Foreskin melanocyte (primary cell): ENCODE measurements at places on chromosomes 1 and 21.

DNA sequence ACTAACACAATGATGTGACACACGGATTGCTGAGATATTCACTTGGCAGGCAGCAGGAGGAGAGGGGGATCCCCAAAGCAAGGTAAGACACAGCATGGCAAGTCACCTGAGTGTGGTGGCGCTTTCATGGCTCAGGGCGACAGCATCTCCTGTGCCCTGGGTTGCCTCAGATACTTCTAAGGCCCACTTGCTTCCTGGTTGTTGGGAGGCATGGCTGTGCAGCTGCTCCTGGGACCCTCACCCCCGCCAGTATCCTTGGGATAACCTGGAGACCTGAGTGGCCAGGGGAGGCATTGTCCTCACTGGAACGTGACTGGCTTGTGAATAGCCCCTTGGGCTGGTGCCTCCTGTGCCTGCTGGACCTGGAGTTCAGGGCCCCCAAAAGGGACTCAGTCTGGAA lies 69.8 kb downstream of the STUM start:
- no peak for DNase-seq

DNA sequence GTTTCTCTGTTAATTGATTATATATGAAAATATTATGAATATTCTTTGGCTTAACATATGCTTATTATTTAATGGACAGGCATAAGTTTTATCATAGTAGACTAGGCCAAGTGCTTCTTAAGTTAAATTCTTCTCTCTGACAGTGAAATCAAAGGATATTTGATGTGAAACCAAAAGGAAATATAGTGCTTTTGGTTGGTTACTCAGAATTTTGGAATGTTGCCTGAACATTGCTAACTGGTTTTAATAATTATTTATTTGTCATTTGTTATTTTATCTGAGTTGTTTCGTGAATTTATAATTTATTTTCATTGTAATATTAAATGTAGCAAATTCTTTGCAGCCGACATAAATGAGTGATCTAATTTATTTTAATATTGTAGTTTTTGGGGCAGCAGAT lies 18.3 kb downstream of the HOOK1 start:
- DNase-seq: no peak

- DNase-seq: no peak
These were observed 56.7 kb downstream of the B3GALT5 start for GRCh38 chr21:39669485-39669884.

DNA sequence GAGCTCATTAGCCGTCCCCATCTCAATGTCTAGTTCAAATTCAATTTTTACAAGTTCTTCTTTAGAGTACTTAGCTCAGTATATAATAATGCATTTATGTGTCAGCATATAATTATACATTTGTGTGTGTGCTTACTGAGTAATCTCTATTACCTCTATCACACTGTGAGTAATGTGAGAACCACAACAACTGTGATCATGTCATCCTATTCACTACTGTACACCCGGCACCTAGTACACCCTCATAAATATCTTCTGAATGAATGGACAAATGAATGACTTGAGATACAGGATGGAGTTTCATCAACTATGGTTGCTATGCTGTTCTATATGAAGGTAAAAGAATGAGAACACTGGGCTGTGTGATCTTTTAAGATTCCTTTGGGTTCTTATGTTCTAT lies 124.0 kb downstream of the GPATCH2 start:
- peak; percentile 5 for DNase-seq

DNA sequence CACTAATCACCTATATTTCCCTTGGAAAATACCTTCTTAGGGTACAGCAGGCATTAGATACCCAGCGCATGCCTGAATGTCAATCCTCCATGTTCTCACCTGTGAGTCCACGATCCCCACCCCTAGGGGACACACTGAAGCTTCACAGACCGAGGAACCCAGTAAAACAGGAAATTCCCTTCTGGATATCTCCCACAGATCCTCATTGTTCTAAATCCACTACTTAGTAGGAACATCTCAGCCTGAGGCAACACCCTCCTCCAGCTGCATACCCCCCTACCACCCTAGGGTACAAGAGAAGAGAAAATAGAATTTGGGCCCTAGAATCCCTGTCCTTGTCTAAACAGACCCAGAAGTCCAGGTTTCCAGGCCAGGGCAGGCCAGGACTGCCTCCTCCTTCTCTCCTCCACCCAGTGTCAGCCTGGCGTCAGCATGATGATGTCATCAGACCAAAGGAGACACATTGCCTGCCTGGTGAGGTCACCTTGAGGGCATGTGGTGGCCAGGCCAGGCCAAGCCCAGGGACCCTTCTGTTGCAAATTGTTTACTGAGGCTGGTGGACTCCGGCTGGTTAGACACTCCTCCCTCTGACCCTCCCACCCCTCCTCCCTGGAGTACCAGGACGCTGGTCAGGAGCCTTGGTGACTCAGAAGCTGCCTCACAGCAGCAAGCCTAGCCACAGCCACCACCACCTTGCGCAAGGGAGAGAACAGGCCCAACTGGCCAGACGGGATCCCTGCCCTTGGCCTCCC lies 6.2 kb downstream of the NECTIN4 start:
- peak; percentile 39 for DNase-seq

GRCh38 chr21:33025489-33026442 lies at the start of gene OLIG2:
TSS of gene OLIG2 (plus strand) at chr21:33025935. CDS start at chr21:33026863, 928 bp downstream.
- no peak for DNase-seq

GRCh38 chr1:43572084-43572483 lies 41.4 kb downstream of the PTPRF start:
- no peak for DNase-seq

- DNase-seq: no peak
These were observed 697 bp upstream of the C21orf91 start for GRCh38 chr21:17819877-17820229.

- DNase-seq: peak; percentile 68
These were observed 36.4 kb upstream of the BCL9 start for GRCh38 chr1:147504801-147505311.

GRCh38 chr21:38404177-38404576 lies 94.1 kb downstream of the ERG start:
- no peak for DNase-seq

DNA sequence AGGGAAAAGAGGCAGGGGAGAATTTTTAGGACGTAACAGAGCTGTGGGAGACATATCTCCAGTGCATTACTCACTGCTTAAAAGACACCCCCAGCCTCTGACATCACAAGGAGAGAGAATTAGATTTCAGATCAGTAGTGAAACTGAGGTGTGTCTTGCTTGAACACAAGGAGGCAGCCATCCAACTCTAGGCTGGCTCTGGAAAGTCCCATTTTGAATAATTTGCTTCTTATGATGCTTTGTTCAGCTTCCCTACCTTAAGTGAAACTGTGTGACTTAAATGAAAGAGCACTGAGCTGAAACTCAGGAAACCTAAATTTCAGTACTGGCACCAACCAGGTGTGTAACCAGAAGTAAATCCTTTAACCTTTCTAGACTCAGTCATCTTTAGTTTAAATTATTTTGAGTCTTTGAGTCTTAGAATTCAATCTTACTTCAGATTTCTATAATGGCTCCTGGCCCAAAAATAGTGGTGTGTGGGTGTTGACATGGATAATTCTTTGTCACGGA lies 251.6 kb upstream of the SGIP1 start:
- no peak for DNase-seq

DNA sequence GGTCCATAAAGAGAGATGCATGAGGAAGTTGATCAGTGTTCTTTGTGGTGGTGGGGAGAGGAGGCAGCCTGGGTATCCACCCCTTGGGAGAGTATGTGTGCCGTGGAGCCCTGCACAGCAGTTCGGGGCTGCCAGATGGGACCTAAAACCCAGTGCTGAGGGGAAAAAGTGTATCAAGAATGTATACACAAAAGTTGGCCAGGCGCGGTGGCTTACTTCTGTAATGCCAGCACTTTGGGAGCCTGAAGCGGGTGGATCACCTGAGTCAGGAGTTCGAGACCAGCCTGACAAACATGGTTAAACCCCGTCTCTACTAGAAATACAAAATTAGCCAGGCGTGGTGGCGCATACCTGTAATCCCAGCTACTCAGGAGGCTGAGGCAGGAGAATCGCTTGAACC lies 4.1 kb upstream of the TTC4 start:
- DNase-seq: no peak

GRCh38 chr1:21823206-21823979 lies 11.3 kb downstream of the LDLRAD2 start:
- no peak for DNase-seq

- no peak for DNase-seq
These were observed 1.0 kb upstream of the ERG start for GRCh38 chr21:38499296-38499695.

DNA sequence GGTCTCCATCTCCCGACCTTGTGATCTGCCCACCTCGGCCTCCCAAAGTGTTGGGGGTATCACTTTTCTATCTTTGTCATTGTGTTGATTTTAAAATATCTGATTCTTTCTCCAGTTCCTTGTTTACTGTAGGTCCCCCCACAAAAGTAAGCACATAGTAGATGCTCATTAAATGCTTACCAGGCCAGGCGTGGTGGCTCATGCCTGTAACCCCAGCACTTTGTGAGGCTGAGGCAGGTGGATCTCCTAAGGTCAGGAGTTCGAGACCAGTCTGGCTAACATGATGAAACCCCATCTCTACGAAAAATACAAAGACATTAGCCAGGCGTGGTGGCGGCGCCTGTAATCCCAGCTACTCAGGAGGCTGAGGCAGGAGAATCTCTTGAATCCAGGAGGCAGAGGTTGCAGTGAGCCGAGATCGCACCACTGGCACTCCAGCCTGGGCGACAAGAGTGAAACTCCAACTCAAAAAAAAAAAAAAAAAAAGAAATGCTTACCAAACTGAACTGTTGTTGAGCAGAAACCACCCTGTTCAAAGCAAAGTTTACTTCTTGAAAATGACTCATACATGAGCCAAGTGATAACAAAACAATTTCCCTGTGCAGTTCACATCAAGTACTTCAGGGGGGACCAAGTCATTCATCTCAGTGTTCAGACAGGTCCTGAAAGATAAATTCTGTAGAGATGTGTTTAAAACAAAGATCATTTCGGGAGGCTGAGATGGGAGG lies 24.3 kb upstream of the NID1 start:
- no peak for DNase-seq

DNA sequence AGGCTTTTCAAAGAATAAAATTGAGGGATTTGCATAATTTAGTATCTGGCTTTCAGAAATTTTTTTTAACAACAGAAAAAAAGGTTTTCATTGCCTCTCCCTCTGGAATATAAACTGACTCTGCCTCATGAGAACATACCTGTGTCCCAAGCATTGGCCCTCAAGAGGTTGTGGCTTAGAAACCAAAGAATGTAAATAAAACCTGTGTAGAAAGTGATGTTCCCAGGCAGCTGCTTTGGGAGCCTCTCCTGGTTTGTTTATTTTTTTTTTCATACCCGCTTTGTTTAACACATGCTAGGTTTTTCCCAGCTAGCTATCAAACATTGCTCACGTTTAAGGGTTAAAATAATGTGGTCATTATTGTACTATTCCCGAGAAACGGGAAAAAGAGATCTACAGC lies 40.5 kb upstream of the IFNAR2 start:
- no peak for DNase-seq

- no peak for DNase-seq
These were observed 54.5 kb downstream of the PCNX2 start for GRCh38 chr1:233240829-233241682.

DNA sequence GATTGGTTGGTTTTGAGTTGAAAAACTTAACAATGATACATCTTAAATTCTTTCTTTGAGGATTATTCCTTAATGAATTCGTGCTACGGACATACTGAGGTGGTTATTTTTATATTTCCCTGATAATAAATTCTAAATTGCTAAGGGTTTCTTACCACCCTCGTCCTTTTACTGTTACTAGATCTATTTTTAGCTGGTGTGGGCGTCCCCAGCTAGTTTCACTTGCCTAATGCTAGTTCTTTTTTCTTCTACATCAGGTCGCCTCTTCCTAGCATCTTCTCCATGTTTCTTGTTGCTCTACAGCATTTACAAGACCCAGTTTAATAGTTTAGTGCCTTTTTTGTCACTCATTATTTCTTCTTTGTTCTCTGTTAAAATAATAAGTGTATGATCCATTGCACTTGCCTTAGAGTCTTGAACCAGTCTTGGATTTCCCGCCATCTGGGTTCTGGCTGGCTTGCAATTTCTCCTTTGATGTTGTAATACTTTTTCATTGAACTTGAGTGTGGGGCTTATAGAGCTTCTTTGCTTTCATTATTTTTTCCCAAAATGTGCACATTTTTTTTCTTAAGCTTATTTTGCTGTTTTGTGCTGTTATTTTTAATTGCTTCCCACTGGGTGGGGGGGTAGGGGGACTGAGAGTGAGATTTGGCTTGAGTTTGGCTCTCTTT lies 677 bp upstream of the HSD11B1 start:
- no peak for DNase-seq

GRCh38 chr21:32137266-32137665 lies 141.6 kb downstream of the MIS18A start:
- DNase-seq: peak; percentile 34

DNA sequence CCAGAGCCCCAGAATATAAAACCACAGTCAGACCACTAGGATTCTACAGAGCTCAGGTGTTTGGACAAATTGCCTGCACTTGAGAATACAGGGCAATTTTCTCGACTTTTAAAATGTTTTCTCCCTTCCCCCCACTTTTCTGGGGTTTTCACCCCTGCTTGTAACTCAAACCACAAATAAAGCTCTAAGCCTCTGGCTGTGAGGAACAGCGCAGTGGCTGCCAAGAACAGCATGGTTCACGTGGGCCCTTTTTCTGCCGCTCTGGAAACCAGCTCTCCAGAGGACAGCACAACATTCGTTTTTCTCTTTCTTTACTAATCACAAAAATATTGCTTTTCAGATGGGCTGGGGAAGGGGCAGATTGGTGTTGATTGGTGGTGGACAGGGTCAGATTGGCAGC lies 102.2 kb upstream of the JUN start:
- no peak for DNase-seq
